ENCODE measurements at places on chromosomes 12 and 14.

DNA sequence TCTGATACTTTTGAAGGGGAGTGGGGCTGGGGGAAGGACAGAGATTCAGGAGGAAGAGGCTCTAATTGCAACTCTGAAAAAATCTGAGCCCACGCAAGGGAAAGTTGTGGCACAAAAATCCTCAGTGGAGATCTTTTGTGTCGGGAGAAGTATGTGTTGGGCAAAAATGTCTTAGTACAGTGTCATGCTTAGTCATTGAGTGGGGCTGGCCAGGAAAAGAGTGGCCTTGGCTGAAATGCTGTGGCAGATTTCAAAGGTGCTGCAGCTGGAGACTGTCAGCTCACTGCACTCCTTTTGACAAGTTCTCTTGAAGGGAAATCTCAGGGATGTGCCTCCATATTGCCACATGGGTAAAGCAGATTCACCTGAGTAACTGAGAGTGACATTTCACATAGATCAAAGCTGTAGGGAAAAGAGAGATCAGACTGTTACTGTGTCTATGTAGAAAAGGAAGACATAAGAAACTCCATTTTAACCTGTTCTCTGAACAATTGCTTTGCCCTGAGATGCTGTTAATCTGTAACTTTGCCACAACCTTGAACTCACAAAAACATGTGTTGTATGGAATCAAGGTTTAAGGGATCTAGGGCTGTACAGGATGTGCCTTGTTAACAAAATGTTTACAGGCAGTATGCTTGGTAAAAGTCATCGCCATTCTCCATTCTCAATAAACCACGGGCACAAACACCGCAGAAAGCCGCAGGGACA is 36.0 kb upstream of the GLIPR1 start:
- no peak for DNase-seq

- no peak for DNase-seq
Observed at GRCh38 chr12:80200414-80200813, 101.1 kb downstream of the OTOGL start.

GRCh38 chr12:50564948-50565297 is 60.1 kb downstream of the DIP2B start:
- DNase-seq = no peak

GRCh38 chr14:23359722-23360447 is 5.1 kb downstream of the EFS start:
- DNase-seq = no peak

GRCh38 chr12:50104417-50105366 is 884 bp downstream of the GPD1 start:
- DNase-seq = no peak

GRCh38 chr14:20857630-20858261 is 33.4 kb upstream of the RNASE3 start:
- peak; percentile 65 for DNase-seq

DNA sequence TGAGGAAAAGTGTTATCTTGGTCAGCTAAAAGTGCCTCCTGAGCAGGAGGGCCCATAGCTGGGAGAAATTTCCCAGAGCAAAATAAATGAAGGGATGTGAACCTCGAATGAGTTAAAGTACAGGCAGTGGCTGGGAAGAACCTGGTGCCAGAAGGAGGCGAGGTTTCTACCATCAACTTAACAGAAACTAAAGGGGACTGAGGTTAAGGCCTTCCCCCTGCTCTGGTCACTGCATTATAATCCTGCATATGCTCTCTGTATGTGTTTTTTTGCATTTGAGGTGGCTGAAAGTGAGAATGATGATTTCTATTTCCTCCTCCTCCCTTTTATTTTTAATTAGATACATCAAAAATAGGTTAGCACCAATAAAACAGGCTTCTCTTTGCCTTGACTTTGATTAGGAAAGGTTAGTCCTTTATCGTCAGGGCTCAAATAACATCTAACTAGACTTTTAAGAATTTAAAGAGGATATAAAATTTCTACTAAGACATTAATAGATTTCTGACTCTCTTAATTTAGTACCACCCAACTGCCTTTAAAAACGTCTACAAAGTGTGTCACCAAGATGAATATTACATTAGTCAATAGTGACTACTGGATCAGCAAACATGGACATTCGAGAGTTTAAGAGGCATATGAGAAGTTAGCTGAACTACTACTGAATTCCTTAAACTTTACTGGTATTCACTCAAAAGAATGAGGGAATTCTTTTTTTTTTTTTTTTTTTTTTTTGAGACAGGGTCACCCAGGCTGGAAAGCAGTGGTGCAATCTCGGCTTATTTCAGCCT is 49.2 kb downstream of the GALNT4 start:
- DNase-seq = no peak

DNA sequence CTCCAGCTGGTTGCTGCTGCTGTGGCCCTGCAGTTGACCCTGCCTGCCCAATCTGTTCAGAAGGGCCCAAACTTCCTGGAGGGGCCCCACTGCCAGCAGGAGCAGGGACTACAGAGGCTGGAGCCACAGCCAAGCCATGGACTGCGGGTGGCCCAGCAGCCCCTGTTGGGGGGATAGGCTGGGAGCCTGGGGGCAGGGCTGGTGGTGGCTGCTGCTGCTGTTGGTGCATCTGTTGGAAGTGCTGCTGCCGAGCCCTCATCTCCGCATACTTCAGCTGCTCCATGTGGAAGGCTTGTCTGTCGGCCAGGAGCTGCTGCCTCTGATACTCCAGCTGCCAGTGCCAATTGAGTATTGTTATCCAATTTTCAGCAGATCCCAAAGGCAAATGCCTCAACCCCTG is 7.2 kb downstream of the MYL6 start:
- DNase-seq = no peak

DNA sequence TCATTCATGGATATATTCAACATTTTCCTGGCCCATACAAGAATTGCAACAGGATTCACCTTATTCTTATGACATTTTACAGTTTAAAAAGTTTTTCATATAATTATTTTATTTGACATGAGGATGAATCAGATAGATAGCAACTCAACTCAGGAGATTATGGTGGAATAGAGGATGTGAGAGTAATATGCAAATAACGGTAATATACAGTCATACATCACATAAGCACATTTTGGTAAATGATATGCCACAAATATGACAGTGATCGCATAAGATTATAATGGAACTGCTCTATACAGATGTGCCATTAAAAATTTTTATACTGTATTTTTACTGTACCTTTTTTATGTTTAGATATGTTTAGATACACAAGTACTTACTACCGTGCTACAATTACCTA is 24.1 kb upstream of the CRADD start:
- no peak for DNase-seq

GRCh38 chr14:94355191-94355794 is 32.2 kb upstream of the SERPINA6 start:
- no peak for DNase-seq

GRCh38 chr12:124369827-124370378 is 75.0 kb downstream of the RFLNA start:
- no peak for DNase-seq

DNA sequence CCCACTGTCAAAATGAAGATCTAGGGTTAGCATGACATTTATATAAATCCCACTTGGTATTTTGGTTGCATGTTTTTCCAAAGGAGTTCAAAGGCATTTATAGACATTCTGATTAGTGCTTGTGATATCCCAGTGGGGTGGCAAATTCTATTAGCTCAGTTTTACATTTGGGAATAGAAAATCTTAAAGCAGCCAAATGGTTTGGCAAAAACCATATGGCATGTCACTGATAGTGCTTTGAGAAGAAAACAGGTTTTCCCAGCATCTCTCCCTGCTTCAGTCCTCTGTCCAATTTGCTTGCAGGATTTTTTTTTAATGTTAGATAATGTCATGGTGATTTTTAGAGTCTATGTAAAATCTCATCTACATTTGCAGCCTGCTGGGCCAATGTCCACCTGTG is 225.1 kb upstream of the DIO3 start:
- DNase-seq = no peak

DNA sequence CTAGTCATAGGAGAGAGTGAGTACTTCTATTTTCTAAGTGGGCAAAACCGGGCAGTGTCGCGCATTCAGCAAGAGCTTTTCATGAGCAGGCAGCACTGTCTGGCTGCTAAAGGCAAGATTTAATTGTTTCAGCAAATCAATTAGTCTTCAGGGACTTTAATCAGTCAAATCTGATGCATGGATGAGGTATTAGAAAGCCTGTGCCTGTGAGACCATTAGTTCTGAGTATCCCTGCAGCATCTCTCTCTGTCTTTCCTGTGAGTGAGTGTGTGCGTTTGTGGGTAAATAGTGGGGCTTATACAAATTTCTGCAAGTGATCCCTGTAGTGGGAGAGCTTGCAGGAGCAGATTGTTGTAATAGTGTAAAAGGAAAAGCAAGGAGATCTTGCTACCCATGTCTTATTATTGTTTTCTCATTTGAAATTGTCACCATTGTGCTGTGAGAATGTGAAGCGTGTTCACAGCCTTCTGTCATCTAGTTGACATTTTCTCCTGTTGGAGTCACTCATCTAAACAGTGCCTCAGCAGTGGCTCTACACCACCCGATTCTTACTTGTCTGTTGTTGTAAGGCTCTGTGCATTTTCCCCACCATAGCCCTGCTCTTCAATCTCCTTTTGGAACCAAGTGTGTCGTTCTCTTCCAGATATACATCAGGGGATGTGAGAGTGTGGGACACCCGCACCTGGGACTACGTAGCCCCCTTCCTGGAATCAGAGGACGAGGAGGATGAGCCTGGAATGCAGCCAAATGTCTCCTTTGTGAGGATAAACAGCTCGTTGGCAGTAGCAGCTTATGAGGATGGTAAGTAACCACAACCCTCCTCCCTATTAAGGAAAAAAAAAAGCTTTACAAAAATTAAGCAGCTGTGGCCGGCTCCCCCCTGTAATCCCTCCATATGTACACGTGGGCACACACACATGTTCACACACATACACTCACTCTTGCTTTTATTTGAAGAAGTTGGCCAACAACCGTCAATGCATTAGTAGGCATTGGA is 53.6 kb downstream of the FBXW8 start:
- DNase-seq = no peak

GRCh38 chr12:128059621-128060370 is 207.2 kb upstream of the TMEM132C start:
- no peak for DNase-seq

- no peak for DNase-seq
Observed at GRCh38 chr12:96824074-96824837, 82.8 kb upstream of the NEDD1 start.

DNA sequence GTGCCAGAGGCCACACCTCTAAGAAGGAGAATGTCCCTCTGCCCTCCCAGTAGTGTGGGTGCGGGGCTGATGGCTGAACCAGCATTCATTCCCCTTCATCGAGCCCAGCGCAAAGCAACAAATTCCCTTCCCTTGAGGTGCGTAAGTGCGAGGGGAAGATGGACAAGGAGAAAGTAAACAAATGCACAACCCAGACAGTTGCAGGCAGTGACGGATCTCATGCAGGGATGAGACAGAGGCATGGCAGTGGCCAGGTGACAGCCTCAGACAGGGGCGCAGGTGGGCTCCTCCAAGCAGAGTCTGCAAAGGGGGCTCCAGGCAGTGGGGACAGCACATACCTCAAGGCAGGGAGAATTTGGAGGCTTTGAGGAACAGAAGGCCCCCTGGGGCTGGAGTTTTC is 2.3 kb upstream of the MYL2 start:
- no peak for DNase-seq

- no peak for DNase-seq
Observed at GRCh38 chr12:110741341-110742095, 1.2 kb downstream of the PPP1CC start.

GRCh38 chr12:122868471-122869177 is 27.3 kb downstream of the VPS37B start:
- DNase-seq = no peak

DNA sequence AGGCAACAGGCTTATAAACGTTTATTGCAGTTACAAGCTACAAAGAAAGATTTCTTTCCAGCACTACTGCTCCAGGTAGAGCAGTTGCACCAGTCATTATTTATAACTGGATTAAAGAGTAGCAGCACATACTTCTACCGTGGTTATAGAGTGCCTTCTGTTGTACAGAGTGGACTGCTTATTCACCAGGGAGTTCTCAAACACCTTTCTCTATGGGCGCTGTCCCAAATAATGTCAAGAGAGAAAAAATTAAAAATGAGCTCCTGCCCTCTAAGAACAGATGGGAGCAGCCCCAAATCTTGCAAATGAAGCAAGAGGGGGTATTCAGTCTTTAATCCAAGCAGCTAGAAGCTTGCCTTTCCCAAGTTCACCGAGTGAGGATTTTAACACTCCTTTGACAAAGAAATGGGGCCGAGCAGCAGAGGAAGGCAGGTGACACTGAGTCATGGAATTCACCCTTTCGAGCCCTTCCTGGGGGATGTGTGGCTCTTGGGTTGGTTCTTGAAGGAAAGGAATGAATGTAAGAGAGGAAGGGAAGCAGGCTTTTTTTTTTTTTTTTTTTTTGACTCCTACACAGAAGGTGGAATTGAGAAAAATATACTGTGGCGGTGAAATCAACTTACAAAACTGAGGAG is 181.2 kb downstream of the PRKCH start:
- no peak for DNase-seq

GRCh38 chr14:63993992-63994391 is 141.2 kb downstream of the SYNE2 start:
- no peak for DNase-seq

DNA sequence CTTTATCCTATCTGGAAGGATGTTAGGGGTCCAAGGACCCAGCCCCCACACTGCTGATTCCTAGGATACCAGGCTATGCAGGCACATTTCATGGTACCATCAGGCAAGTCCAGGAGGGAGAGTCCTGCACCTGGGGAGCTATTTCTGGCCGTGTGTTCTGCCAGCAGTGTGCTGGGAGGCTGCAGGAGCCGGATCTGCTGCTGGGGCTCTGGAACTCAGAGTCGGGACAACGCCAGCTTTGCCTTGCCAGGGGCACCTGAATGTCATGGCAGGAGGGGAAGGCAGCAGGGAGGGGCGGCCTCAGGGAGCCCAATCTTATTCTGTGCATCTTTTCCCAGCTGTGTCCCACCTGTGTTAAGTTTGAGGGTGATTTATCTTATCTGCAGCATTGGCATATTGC is 17.8 kb downstream of the SRRM4 start:
- no peak for DNase-seq

GRCh38 chr12:6279256-6279628 is 31.2 kb upstream of the PLEKHG6 start:
- no peak for DNase-seq
